Inflammatory macrophage treated with lipopolysaccharide for 1 hour (primary cell): ENCODE measurements at places on chromosomes 3 and 15.

- DNase-seq: no peak
Measured at GRCh38 chr3:82796765-82797164, 1035.3 kb upstream of the GBE1 start.

GRCh38 chr3:171908731-171909130 lies 65.6 kb downstream of the TMEM212 start:
- DNase-seq: no peak

DNA sequence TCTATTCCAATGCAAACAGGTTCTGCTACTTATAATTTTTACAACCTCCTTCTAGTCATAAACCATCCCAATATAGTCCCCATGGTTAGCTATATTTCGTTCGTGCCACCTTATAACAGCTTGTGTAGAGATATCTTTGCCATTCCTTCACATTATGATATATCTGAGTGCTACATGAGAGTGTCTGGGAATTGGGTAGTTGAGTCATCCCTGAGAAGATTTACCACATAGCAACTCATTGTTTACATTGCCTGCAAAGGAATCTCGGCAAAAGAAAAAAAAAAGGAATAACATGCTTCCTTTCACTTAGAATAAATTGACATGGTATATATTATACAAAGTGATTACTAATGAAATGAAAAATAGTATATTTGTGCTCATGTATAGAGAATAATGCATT lies 86.0 kb upstream of the VGLL3 start:
- DNase-seq: no peak

- no peak for DNase-seq
Measured at GRCh38 chr3:68787106-68787626, 145.2 kb downstream of the TAFA4 start.

GRCh38 chr3:178419071-178419470 lies 117.2 kb upstream of the KCNMB2 start:
- DNase-seq: no peak

DNA sequence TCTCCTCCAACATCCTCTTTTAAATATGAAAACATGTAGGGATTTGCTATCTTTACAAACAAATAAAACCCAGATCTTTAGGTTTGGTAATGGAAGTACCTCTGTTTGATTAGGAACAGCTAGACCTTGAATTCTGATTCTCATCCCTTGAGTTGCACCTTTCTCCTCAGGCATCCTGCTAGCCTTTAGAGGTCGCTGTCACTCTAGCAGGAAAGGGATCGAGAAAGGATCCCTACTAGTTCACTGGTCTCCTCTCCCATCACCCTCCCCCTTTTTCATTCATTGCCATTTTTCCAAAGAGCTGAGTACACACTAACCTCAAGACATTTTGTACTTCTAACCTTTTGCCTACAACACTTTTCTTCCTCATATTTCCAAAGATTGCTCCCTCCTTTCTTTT lies 569.8 kb downstream of the RBMS3 start:
- no peak for DNase-seq

DNA sequence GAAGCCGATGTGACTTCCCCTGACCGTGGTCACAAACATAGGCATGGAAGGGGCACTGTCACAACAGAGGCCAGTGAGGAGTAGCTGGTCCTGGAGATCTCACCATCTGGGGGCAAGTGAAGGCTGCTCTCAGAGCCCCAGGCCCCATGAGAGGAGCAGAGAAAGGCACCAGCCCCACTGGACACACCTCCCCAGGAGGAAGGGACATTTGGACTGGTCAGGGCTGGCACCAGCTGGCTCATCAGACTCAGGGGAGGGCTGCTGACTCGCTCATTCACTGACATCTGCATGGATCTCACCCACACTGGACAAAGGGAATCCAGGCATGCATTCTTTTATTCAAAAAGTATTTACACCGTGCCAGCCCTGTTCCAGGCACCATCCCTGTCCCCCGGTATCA lies 26.8 kb downstream of the ESYT3 start:
- no peak for DNase-seq

DNA sequence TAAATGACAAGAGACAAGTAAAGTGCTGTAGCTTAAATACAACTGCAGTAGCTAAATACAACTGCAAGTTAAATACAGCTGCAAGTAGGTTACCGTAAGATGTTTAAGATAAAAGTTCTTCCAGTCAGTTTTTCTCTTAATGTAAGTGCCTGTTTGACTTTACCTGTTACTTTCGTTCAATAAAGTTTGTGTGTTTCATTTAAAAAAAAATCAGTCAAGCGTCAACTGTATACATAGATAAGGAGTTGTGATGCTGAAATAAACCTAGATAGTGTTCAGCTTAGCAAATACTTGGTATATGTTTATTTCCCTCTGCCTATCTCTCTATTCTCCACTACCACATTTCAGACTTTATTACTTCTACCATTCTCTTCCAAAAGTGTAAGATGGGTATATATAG lies 221.2 kb downstream of the NR2F2 start:
- no peak for DNase-seq

DNA sequence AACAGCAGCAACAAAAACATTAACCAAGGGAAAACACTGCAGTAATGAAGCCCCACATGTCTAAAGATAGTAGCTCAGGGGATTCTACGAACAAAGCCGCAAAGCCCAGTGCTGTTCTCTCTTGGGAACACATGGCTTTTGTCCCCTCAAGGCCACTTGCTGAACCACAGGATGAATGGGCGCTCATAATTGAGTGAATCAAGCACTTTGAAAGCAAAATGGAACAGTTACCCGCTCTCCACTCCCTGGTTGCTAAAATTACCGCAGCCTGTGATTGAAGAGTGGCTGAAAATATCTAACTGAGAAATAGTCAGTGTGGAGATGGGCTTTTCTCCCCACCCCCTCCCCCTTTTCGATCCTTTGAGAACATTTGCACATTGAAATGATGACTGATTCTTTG lies 39.6 kb downstream of the RASGRF1 start:
- no peak for DNase-seq

GRCh38 chr3:169610888-169611291 lies 52.6 kb downstream of the MECOM start:
- DNase-seq: no peak

DNA sequence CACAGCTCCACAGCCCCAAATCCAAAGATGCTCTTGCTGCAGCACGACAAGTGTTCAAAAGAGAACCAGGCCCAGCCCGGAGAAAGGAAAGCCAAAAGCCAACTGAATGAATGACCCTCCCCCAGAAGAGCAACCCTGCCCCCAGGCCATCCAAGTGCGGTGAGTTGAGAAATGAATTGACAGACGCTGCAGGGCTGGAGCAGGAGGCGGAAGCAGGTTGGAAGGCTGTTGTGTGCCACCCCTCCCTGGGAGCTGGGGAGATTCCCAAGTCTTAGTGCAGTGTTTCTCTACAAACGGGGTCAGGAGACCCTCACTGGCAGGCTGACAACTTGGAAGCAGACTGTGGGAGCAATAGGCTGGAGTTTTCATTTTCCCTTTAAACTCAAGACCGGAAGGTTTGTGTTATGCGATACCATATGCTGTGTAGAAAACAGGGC lies 3.5 kb upstream of the SPTBN5 start:
- DNase-seq: no peak

GRCh38 chr15:96500508-96500907 lies 170.0 kb downstream of the NR2F2 start:
- DNase-seq: peak; percentile 8

- no peak for DNase-seq
Measured at GRCh38 chr15:101264911-101265641, 12.2 kb downstream of the SELENOS start.

DNA sequence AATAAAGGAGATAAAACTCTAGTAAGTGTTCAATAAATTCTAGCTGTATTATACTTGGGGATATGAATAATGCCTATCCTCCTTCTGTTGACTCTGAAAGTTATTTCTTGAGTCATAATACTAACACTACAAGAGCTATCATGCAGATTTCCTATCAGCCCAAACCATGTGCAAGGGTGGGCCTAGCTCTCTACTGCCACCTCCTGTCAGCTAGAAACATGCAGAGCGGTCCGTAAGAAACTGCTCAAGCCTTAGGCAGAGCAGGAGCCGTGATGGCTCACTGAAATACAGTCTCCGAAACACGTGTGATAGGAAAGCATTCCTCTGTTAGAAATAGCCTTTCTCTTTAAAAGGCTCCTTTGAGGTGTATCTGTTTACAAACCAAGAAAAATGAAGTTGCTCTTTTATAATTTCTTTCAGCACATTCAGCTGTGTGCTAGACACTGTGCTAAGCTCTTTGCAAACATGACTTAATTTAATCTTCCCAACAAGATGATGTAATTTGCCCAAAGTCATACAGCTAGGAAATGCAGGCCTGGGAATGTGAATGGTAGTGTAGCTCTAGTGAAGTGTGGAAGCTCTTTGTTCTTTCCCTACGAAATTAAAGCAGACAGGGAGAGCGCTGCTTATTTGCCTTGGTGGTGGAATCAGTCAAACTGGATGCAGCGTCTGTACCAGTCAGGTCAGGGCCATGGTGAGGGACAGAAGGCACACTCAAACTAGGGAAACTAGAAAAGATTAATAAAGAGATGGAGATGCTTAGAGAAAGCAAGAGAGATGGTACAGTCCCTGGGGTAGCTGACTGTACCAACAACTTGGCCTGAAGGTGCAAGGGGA lies 43.1 kb downstream of the MTHFS start:
- peak; percentile 44 for DNase-seq

- no peak for DNase-seq
Measured at GRCh38 chr3:105788593-105788992, 80.2 kb downstream of the CBLB start.

DNA sequence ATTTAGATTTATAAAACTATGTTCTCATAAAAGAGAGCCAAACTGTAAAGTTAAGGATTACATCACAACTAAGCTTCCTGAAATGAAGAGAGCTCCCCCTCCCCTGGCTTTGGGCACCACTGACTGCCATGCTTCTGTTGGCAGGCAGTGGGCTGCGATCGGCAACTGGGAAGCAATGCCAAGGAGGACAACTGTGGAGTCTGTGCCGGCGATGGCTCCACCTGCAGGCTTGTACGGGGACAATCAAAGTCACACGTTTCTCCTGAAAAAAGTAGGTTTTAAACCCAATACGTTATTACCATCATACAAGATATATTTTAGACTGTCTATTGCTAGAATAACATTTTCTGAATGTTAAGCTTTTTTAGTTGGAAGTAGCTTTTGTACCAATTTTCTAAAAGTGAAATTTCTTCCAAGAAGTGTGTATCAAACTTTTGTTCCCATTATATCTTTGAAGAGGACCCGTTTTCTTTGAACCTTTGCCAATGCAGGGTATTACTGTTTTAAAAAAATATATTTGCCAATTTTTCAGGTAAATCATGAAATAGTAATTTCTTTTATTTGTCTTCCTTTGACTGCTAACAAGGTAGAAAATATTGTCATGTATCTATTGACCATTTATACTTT lies 184.1 kb downstream of the ADAMTSL3 start:
- DNase-seq: no peak

DNA sequence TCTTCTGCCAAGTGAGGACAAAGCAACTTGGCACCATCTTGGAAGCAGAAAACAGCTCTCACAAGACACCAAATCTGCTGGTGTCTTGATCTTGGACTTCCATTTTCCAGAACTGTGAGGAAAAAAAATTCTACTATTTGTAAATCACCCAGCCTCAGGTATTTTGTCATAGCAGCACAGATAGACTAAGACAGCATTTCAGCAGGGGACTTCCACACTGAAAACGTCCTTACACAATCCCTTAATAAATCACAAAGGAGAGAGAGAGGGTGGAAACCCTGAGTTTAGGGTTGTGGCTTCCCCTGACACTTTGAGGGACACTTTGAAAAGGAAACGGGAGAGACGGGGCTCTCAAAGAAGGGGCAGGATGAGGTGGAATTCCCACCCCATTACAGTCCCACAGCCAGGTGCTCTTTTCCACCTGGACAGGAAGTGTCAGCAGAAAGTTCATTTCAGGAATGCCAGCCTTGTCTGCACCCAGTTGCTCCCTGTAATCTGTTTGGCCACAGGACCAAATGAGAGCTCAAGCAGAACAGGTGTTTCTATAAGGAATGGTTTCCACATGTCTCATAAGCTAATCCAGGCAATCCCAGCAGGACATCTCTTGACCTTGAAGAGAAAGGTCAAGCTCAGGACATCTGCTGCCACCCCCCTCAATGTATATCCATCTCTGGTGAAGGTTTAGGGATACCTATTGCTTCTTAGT lies 51.3 kb downstream of the MYLK start:
- DNase-seq: peak; percentile 4

GRCh38 chr3:46143951-46144473 lies 64.1 kb downstream of the CCR1 start:
- DNase-seq: peak; percentile 51

GRCh38 chr15:38695249-38696108 lies 130.9 kb upstream of the RASGRP1 start:
- no peak for DNase-seq

DNA sequence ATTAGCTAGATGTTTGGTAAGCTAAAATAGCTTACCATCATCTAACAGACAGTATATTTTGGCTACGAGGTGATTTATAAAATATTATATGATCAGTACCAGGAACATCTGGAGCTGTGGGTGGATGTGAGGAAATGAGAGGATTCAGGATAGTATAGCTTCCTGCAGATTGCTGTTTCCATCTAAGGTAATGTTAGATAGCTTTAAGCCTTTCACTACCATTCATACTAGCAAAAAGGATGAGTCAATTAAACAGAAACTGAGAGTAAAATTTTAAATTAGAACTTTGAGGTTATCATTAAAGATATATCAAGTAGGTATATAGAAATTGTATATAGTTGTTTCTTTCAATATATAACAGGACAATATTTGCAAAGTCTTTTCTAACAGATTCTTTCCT lies 8.0 kb downstream of the ZBTB20 start:
- DNase-seq: no peak

DNA sequence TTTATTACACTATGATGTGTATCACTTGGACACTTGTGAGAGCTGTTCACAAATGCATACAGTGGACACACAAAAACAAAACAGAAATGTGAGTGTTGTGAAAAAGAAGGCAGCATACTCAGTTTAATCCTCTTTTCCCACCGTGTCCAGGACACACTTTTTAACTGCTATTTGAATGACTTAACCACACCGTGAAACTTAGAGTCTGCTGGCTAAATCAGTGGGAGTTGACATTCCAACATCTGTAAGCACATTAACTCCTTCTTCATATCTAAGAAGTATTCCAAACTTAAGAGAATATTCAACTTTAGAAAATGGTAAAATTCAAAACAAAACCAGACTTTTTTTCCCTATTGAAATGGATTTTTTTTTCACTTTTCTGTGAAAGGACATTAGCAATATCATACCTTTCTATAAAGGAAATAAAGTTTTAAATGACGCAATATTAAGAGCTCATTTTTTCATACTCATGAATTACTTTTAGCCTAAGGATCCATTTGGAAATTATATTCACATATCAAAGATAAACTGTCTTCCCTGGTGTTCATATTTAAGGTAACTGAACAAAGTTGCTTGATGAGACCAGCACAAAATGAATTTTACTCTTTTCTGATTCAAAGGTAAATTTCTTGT lies 316.6 kb downstream of the RBMS3 start:
- no peak for DNase-seq

- no peak for DNase-seq
Measured at GRCh38 chr15:92232317-92232716, 161.4 kb upstream of the ST8SIA2 start.

- no peak for DNase-seq
Measured at GRCh38 chr3:156373095-156373494, 181.8 kb downstream of the SSR3 start.
